Lung (tissue), 17 donors: ENCODE measurements at places on chromosomes 1 and 21. TPM values are rescaled to one million over a fixed set of nuclear protein-coding genes. Genes with fewer than 3 reads are reported as not detected.

The SFN gene
- total RNA-seq = 118 TPM

The UBE2U gene
- not detected for total RNA-seq

GRCh38 chr1:1987142-1987510, 16.5 kb downstream of the CFAP74 start:
- no peak for DNase-seq

DNA sequence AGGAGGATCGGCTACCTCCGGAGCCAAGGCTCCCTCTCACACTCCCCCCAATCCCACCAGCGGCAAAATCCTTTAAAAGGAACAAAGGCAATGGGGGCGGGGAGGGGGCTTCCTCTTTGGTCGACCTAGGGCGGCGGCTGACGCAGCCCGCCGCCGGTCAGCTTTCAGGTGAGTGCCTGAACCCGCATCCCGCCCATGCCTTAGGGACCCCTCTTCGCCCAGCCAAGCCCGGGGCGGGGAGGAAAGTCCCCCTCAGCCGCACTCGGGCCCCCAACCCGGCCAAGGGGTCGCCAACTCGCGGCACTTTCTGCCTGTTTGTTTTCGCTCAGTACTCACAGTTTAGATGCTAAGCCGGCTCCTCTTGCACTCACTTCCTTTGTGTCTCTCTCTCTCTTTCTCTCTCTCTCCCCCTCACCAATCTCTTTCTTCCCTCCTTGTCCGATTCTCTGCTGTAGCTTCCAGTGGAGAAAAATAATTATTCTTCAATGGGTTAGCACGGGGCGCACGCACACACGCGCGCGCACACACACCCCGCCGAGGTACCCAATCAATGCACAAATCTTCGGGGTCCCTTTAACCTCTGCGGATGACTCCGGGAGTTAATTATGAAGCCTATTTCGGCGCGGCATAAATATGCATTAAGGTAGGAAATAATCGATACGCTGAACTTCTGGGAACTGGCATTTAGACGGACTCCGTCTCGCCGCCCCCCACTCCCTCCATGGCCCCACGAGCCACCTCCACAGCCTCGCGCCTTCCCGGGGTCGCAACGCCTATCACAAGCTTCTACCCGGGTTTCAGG, at the start of gene BLACAT1:
BLACAT1 (minus strand) TSS at position 465 of the 802 bp plus-strand sequence.
- DNase-seq = no peak
